Effector memory CD4-positive, alpha-beta T cell (primary cell): ENCODE measurements at places on chromosomes 12 and 14.

DNA sequence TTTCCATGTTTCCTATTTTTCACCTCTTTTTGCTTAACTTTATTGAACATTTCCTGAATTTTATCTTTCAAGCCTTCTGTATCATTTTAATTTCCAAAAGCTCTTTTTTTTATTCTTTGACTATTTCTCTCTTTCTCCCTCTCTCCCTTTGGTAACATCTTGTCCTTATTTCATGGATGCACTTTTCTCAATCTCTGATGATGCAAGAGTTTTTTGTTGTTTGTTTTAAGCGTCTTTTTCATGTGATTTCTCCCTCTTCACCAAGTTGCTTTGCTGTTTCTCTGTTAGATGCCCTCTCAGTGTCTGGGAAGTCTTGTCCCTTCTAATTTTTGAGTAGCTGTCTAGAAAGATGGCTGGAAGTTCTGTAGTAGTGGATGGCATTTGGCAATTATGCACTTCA, 62.6 kb downstream of the ANO6 start:
- DNase-seq, result no peak

- DNase-seq, result no peak
Measured at GRCh38 chr14:103527408-103528145, 1.4 kb upstream of the TRMT61A start.

DNA sequence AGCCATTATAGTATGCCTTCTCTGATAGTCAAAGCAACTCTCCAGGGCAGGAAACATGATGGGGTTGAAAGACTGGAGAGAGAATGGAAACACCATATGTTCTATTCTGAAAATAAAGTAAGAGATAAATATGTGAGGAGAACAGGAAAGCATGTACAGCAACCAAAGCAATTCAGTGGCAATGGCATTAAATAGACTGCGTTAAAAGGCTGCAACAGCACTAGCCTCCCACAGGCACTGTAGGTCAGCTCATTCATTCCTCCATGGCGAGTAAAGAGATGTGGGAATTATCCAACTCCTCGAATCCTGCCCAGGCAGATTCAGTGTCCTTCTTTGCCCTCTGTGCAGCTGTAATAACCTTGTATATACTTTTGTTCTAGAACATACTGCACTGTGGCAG, 43.8 kb downstream of the ANO6 start:
- no peak for DNase-seq

- no peak for DNase-seq
Measured at GRCh38 chr12:84767079-84767478, 145.5 kb downstream of the SLC6A15 start.

GRCh38 chr14:102732924-102733323, 44.3 kb upstream of the TRAF3 start:
- no peak for DNase-seq

DNA sequence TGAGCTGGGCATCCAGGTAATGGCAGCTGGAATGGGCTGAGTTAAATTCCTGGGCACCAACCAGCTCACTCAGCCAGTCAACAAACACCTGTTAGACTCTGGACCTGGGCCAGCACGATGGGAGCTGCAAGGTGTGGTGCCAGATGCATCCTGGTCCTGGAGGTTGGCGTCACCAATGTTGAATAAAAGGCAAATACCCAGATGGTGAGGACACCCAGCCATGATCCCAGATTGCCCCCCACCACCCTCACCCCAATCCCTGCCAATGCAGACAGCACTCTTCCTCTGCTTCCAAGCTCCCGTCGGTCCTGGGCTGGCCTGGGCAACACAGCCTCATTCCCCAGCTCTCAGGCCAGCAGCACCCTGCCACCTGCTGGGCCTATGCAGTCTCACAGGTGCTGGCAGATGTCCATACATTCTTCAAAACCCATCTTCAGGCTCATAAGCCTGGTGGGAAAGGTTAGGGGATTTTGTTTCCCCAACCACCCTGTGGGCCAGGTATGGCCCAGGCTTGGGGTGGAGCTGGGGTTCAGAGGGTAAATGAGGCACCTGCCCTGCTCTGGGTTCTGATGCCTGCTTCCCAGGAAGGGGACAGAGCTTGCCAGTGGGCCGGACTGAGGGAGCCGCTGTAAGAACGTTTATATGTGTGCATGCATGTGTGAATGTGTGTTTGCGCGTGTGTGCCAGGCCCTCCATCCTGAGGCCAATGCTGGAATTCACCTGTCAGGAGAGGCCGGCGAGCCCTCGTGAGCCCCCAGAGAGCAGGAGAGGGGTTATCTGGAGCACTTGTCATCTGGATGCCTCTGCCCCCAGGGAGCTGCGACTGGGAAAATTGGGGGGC, 58.0 kb downstream of the LGMN start:
- no peak for DNase-seq

- DNase-seq, result no peak
Measured at GRCh38 chr14:104387022-104388010, 192.2 kb upstream of the C14orf180 start.

GRCh38 chr14:34336501-34336900, 125.5 kb downstream of the SPTSSA start:
- no peak for DNase-seq
